Osteocyte (in vitro differentiated cells): ENCODE measurements at places on chromosomes 7 and 10. TPM values are rescaled to one million over a fixed set of nuclear protein-coding genes. Genes with fewer than 3 reads are reported as not detected.

DNA sequence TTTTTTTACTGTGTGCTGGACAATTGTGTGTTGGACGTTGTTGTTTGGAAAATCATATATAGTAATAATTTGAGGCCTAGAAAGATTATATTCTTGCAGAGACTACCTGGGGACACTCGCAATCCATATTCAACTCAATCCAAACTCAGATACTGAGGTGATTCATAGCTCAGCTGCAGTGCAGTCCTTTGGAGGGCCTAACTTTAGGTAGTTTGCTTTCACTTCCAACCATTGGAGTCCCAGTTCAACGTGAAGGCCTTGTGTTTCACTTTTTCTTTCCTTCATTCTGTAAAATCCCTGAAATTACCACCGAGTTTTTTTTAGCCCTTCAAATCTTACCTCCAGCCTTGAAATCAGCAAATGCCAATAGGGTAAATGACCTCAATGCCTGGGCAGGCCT, 32.3 kb downstream of the ATRNL1 start:
- H3K4me3 ChIP-seq: no peak overlapping the region
- peaks cover 10% of the 10 kb centered on the region for H3K4me1 ChIP-seq
- no peak for DNase-seq
- H3K36me3 ChIP-seq: no peaks in the 10 kb centered on the region

DNA sequence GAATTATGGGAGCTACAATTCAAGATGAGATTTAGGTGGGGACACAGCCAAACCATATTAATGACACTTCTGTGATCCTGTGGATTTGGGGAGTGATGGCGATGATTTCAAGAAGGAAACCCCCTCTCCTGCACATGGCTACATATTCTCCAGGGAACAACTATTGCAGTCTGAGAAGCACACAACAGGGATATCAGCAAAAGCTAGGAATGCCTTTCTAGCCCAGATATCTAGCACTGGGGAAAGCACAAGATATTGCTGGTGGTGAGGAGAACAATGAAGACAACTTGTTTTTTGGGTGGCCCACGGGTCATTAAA, 24.3 kb downstream of the EPDR1 start:
- no peaks in the 10 kb centered on the region for H3K36me3 ChIP-seq
- H3K27me3 ChIP-seq: no peaks in the 10 kb centered on the region
- no peak overlapping the region for H3K27ac ChIP-seq
- H3K4me3 ChIP-seq: no peak overlapping the region

DNA sequence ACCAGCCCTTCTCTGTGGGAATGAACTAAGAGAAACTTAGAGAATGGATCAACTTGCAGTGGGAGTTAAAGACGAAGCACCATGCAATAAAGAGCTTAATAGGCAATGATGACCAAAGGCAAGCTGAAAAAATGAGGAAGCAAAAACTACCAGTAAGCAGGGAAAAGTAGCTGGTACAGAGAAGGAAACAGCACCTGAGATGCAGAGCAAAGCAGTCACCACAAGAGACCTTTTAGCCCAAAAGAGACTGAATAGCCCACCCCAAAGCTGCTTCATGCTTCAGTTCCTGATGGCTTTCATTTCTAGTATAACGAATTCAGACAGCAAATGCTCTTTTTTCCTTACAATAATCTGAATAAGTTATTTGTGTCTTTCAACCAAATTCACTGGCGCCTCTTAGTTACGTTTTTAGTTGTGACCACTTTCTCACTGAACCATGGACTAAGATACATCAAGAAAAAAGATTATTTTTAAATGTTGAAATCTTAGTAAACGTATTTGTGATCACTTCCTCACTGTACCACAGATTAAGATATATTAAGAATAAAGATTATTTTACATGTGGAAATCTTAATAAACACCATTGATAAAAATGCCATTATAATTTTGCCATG, 76.0 kb downstream of the USP6NL start:
- H3K36me3 ChIP-seq: no peaks in the 10 kb centered on the region
- no peak overlapping the region for H3K27ac ChIP-seq
- DNase-seq: no peak
- no peaks in the 10 kb centered on the region for H3K27me3 ChIP-seq

- no peak for DNase-seq
- no peak overlapping the region for H3K27ac ChIP-seq
- H3K4me1 ChIP-seq: peaks cover 28% of the 10 kb centered on the region
- H3K4me3 ChIP-seq: no peak overlapping the region
- no peaks in the 10 kb centered on the region for H3K27me3 ChIP-seq
- peaks cover 5% of the 10 kb centered on the region for H3K36me3 ChIP-seq
These were observed 26.5 kb downstream of the LMTK2 start for GRCh38 chr7:98133181-98133580.

WNT2 gene
- total RNA-seq: 9.5 and 11.5 TPM in 2 replicates
